ENCODE measurements at places on chromosomes 4 and X.

GRCh38 chrX:133294126-133294525 is 76.0 kb upstream of the TFDP3 start:
- DNase-seq = no peak

DNA sequence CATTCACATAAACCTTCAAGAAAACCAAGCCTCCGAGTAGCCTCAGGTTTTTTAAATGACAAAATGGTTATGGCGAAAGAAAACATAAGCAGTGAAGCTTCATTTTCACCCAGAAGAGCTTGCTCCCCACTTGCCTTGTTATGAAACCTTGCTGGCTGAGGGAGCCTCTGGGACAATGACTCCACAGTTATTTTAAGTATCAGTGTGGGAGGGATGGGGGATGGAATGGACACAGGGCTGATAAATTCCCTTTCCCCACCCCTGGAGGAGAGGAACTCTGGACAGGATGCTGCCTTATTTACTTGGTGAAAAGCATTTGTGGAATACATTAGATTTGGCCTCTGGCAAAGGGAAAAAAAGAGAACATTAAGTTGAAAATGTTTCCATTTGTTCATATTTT is 220.7 kb upstream of the CNKSR2 start:
- DNase-seq = peak; percentile 15

DNA sequence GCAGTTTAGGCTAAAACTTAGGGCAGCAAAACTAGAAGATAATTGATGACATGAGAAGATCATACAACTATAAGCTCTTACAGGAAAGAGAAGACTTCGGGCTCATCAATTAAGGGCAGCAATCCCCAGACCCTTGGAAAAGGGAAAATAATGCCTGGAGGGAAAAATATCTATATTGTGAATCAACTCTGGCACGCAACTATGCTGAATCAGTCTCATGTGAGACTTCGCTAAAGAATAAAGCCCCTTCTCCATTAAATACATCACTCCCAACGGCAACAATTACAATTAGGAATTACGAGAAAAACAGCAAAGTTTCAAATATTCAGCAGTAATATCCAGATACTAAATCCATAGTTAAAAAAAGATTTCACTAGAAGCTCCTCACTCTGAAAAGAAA is 2016.8 kb upstream of the IGFBP7 start:
- no peak for DNase-seq

DNA sequence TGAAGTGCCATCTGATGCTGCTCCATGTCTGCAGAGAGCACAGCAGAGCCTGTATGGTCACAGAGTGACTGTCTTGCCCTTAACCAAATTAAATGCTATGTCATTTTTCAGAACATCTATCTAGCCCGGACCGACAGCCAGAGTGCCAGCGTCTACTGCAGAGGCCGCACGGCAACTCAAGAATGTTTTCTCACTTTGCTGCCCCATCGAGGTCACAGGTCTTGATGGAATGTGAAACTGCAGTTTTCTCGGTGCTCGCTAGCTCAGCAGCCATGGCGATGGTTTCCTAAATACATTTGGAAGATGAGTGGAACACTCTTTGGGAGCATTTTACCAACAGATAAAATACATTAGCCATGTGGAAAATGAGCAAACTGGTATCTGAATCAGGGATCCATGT is 125.7 kb downstream of the ENPP6 start:
- no peak for DNase-seq

DNA sequence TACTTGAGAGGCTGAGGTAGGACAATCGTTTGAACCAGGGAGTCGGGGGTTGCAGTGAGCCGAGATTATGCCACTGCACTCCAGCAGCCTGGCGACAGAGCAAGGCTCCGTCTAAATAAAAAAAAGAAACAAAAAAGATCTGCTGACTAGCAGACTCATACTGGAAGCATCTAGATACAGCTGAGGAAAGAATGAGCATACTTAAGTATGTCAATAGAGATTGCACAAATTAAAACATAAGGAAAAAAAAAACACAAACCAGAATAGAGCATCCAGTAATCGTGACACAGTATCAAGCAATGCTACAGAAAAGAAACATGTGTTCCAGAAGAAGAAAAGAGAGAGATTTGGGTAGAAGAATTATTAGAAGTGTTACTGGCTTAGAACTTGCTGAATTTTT is 105.5 kb upstream of the SPOCK3 start:
- DNase-seq = no peak

DNA sequence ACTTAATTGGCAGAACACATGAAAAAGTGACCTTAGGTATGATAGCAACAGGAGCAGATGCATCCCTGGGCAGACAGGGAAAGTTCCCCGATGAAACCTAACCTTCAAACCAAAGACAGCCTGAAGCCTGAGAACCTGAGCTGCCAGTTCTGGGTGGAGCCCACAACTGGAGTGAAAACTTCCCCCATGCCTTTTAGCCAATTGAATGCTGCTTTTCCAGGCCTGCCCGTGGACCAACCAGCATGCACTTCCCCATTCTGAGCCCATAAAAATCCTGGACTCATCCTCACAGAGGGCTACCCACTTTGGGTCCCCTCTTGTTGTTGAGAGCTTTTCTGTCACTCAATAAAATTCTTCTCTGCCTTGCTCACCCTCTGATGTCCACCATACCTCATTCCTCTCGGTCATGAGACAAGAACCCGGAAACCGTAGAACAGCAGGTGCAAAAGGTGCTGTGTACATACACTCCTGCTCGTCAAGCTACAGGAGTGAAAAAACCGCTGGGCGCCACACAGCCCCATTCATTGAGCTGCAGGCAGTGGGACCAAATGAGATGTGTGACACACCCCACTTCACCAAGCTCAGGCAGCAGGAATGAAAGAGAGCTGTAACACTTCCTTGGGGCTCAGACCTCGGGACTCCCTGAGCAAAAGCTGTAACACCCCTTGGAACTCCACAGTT is 13.9 kb upstream of the SLC7A11 start:
- DNase-seq = no peak

DNA sequence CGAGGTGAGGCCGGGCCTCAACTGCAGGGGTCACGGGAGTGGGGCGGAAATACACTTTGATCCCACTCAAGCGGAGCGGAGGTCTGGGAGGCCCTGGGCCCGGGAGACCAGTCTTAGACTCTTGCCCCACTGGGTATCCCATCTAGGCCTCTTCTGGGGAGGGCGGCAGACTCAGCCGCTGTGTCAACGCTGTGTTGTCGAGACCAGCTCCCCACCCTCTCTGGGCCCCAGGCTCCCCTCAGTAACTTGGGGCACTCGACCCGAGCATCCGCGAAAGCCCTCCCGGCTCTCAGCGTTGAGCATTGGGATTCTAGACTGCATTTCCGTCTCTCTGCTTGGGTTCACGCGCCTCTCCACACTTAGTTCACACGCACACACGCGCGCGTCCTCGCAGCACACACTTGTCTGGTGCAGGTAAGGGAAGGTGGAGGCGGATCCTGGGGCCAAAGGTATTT is 1.7 kb downstream of the NKX3-2 start:
- no peak for DNase-seq

- DNase-seq = no peak
Observed at GRCh38 chrX:42680666-42681065, 97.3 kb downstream of the PPP1R2C start.

DNA sequence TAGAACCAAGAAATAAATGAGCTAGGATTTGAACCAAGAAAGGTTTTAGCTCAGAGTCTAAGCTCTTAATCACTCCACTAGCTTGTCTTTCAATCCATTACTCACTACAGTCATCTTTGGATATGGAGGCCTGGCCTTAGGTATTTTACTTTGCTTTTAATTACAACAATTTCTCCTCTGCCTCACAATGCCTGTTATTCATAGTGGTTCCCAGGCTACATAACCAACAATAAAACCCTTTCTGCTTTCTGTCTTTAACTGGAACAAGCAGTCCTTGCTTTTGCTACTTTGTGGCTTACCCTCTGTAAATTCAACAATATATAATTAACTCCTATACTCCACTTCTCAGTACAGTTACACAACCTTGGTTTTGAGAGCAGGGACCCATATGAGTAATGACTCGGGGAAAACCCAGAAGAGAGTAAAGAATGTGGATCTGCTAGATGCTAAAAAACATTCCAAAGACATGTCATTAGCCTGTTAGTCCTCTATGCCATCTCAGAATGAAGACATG is 94.7 kb upstream of the NAP1L5 start:
- DNase-seq = no peak

DNA sequence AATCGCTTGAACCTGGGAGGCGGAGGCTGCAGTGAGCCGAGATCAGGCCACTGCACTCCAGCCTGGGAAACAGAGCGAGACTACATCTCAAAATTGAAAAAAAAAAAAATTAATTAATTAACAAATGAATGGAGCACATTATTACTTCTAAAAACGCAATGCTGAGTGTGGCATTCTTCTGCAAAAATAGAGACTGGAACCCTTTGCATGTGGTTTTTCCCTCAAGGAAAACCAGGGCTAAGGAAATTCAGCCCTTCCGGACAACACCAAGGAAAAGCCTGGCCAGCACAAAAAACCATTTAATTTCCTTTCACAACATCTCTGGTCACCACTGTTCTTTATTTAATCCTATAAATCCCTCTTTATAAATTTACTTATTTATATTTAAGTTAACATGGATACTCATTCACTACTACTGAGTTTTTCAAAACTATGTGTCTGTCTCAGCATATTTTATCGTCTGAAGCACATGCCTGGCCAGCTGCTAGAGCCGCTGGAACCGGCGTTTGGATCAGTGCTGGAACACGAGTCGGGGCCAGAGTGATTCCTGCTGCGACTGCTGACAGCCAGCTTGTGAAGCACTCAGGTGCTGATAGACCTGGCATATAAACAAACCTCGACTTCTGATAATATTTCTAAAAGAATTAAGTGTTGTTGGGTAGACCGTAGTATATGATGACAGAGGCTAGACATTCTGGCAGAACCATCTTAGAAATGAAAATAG is 84.5 kb upstream of the WWC2 start:
- peak; percentile 35 for DNase-seq

All from left ventricle myocardium inferior (tissue), 1 donor.